Stimulated activated CD4-positive, alpha-beta T cell treated with anti-CD3 and anti-CD28 coated beads, Interleukin-4, amount 100 ng/mL, for 24 hours (primary cell): ENCODE measurements at places on chromosomes 4 and X.

DNA sequence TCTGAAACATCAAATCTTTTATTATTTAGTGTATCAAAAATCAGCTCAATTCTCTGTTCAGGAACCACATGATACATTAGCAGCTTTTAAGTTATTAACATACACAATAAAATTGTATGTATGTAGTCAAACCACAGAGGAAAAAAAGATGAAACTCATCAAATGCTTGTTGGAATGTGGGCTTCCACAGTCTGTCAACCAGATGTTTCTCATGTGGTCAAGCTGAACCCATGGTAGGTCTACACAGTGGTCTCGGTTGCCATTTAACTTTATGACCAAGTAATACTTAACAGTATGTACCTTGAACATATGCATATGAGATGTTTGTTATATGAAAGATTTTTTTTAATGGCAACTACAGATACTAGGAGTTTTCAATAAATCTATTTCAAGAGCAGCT, 427.8 kb downstream of the IL15 start:
- no peak for DNase-seq

DNA sequence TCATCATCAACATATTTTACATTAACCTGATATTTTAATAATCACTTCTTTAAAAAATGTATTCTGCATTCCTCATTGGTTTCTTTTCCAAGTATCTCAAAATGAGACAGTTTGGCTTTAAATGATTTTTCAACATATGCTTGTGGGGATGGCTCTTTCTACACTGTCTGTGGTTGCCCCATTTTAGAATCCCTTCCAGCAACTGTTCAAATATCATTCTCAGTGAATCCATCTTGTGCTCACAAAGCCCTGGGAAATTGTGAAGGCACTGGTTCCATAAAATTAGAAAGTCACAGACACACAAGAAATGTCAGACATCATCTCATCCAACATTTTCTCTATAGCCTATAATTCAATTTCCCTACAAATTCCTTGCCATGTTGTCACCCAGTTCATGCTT, 103.5 kb downstream of the LNX1 start:
- DNase-seq: no peak

- DNase-seq: no peak
Measured at GRCh38 chr4:130146773-130147172, 1050.8 kb downstream of the C4orf33 start.

DNA sequence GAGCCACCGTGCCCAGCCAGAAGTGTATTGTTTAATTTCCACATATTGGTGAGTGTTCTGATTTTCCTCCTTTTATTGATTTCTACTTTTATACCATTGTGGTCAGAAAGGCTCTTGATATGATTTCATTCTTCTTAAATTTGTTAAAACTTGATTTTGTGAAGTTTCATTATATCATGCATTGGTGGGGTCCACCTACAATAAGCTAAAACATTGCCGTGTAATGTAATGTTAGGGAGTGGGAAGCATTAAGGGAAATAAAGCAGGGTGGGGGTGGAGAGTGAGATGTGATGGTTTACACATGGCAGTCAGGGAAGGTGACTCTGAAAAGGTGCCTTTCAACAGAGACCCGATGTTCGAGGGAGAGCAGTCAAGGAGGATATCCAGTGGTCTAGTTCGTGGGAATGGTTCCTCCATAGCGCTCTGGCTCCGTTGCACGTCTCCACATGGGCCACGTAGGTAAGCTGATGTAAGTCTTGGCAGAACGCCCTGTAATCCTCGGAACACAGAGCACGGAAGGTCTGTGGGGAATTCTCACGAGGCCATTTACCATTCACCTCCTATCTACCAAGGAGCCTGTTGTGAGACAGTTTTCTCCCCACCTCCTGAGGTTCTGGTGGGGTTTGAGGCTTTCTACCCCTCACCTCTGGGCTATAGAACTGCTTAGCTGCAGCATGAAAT, 7.7 kb upstream of the WDR13 start:
- no peak for DNase-seq

DNA sequence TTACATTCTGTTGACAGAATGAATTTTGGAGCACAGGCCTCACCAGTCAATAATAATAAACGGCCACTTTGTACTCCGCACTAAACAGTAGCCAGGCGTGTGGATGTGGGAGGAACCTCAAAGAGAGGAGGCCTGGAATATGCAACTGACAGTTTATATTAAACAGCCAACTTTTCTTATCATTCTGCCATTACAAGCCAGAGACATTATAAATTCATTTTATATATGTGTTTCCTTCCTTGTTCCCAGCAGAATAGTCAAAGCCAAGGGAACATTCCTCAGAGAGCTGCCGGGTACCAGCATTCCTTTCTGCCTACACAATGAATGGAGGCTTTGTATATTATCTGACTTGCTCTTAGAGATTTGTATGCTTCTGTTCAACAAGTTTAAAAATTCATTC, 436.5 kb upstream of the FTHL17 start:
- DNase-seq: no peak

DNA sequence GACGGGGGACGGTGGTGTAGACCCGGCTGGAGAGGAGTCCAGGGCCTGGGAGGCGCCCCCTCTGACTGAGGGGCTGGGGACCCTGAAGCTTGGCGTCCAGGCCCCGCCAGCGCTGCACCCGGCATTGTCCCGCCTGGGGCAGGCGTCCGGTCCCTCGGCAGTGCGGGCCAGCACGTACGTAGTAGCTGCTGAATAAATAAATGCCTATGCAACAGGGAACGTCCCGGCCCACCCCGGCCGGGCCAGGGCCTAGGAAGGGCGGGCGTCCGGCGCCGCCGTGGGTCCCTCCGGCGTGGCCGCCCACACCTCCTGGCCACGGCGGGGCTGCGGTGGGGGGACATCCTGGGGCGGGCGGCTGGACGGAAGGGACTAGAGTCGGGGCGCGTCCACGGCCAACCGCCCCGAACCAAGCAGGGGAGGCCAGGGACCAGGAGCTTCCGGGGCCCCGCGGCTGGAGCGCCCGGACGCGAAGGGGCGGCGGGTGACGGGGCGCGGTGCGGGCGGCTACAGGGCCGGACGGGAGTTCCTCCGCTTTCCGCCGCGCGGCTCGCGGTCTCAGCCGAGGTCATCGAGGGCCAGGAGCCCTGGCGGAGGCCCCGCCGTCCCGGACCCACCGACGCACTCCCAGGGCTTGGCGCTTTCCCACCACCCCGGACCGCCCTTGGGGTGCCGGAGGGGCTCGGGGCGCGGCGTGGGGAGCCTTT, 886 bp upstream of the WWC2 start:
- DNase-seq: no peak

DNA sequence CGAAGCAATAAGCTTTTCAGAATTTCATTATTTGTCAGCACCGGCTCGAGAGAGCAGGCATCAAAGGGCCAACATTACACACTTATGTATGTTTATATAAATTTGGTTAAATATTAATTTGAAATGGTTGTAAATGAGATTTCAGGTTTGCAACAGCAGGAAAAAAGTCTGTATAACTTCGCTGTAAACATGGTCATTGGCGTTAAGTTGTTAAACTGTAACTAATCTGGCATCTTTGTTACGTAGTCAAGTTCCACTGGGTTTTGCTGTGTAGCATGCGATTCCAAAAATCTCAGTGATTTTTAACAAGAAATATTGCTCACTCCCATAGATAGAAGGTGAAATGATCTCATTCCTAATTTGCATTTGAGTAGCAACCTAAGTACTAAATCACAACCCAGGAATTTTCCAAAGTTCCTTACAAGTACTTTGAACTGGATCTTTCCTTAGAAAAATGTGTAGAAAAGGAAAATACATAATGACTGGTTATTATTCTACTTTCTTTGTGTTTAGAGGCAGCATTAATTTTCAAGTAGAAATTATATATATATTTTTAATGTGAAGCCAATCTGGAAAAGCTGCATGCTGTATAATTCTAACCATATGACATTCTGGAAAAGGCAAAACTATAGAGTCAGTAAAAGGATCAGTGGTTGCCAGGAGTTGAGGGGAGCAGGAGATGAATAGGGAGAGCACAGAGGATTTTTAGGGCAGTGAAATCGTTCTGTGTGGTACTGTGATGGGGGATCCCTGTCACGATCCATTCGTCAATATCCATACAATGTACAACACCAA, 222.1 kb downstream of the CBR4 start:
- no peak for DNase-seq

- DNase-seq: no peak
Measured at GRCh38 chrX:2388669-2389068, 112.1 kb downstream of the DHRSX start.

DNA sequence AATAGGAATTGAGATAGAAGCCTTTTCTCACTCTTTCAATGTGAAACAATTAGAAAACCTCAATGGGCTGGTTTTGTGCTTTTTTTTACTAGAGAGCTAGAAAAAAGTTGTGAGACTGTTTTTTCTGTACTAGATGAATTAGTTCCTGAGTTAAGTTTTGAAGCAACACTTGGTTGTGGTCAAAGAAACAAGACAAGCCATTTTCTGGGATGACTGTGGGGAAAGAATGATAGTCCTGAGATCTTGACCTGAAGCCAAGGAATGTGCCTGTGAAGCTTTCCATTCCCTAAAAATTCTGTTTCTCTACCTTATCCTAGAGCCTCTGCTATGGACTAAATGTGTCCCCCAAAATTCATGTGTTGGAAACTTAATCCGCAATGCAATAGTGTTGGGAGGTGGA, 157.8 kb upstream of the TLL1 start:
- no peak for DNase-seq

- no peak for DNase-seq
Measured at GRCh38 chr4:56880572-56880971, 27.1 kb upstream of the REST start.

DNA sequence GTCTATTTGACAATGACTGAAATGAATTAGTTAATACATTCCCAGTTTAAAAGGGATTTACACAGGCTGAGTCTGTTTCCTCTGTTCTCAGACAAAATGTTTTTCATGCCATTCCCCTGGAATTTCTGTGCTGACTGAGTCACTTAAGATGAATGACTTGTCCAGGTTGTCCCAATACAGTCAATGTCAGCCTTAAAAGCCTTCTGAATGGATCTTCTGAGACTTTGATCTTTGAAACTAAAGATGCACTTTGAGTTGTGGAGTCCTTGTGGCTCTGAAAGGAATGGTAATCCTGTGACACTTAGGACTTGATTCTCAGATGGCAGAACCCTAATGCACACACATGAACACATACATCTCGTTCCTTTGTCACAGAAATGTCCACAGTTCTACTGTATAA, 622.2 kb upstream of the GRID2 start:
- no peak for DNase-seq

DNA sequence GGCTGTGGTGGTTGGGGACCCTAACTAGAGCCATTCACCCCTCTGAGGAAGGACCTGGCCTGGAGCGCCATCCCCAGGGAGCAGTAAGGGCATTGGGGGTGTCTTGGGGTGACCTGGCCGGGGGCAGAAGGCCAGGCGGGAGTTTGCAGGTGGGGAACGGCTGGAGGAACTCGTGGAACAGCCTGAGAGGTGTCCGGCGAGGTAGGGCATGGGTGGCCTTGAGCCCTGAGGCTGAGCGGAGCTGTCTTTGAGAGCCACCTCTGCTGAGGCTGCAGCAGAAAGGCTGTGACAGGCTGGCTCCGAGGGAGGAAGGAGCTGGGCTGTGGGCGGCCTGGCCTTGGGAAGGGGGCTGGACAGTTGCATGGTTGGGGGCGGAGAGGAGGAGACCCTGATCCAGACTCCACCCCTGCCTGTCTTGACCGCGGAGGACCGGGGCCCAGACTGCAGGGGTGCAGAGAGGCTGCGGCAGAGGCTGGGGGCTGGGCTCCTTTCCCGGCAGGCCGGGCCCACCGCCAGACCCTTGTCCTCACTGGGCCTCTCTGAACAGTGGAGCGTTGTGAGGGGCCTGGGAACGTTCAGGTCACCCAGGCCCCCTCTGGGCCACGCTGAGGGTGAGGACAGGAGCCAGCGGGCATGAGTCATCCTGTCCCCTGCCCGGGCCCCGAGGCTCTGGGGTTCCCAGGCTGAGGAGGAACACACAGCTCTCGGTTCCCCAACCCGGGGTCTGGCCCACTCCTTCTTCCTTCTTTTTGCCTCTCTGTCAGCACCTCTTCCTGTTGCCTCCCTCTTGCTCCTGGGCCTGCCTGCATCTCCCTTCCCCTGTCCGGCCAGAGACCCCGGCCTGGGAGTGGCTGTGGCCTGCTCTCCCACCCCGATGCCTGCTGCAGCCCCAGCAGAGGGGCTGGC, 8.1 kb downstream of the SH3BP2 start:
- DNase-seq: peak; percentile 41

- peak; percentile 7 for DNase-seq
Measured at GRCh38 chrX:19904778-19905367, 17.5 kb upstream of the SH3KBP1 start.
